ENCODE measurements at places on chromosomes 1 and 21. TPM values are rescaled to one million over a fixed set of nuclear protein-coding genes. Genes with fewer than 3 reads are reported as not detected.

DNA sequence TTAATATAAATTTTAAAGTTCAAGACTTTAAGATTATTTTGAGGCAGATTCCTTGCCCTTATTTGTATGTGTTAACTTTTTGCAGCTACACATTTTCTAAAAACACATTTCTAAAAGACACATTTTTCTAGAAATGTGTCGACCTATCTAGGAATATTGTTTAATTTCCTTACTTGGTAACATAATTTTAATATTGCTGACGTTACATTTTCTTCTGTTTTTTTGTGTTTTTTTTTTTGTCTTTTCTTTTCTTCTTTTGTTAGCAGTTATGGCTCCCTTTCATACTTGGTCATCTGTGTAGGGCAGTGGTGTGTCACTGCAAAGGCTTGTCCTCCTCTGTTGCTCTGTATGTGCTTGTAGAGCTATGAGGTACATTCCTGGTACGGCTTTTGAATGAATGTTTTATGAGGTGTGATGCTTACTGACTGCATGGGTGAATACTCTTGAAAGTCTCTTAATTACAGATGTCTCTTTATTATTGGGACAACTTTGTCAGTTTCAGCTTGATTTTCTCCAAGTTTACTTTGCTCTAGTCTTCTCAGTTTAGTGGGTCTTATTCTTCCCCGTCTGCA, 30.1 kb downstream of the LRRC8D start:
- DNase-seq, result no peak

- peak; percentile 31 for DNase-seq
Measured at GRCh38 chr1:175353066-175353465, 160.5 kb upstream of the KIAA0040 start.

DNA sequence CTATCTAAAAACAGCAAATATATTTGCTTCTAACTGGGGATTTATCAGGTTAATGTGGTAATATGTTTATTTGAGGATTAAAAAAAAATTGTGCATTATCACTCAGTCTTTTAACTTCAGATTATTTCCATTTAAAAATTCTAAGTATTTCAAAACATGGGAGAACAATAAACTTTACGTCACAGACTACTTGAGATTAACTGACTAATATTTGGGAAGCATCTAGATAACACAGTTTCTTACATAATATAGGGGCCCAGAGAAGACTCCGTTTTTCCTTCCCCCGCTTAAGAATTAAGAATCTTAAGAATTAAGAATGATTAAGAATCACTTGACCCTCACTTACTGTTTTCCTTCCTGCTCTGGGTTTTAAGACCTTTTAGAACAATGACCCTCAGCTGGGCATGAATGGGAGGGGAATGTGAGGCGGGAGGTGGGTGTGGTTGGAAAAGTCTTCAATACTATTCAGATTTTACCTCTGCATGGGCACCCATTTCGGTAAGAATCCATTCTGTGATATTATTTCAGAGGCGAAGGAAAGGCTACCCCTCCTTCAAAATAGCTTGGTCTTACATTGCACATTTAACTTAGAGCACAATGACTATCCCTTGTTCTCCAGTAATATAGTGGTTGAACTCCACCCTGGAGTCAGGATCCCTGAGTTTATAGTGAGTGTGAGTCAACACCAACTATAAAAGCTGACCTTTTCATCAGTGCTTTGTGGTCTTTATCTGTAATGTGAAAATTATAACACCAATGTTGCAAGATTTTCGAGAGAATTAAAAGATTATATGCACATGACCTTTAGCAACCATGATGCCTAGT, 821.3 kb downstream of the USP25 start:
- DNase-seq, result no peak

GRCh38 chr1:196960854-196961253, 16.5 kb upstream of the CFHR5 start:
- DNase-seq, result no peak

DNA sequence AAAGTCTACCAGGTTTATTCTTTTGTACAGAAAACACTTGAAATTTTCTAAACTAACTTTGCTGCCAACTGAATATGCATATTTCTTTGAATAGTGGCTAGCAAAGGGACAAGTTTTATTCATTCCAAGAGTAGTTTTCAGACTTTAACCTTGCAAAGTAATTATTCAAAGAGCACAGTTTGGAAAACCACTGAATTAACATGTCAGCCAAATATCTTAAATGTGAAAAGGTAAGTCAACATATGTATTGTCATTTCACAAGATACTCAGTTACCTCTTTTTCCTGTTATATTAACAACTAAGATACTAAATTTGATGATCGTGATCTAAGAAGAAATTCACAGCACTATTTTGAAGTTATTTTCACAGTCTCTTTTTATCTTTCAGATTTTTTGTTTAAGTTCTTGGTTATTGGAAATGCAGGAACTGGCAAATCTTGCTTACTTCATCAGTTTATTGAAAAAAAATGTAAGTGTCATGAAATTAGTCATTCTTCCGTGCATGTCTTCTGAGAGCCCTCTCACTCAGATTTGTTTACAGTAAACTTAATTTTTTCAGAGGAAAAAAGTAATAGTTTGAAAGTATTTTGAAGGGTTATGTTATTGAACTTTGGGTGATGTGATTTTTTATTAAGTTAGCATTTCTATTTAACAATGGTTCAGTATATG, 15.3 kb downstream of the RAB4A start:
- DNase-seq, result no peak

GRCh38 chr1:117363571-117364048, 3.6 kb upstream of the MAN1A2 start:
- DNase-seq, result no peak

TMEM200B gene
- polyA plus RNA-seq, result 4.6 TPM

Data from muscle of arm (tissue), 14 donors.